Choroid plexus epithelial cell (primary cell): ENCODE measurements at places on chromosomes 16 and 17.

- DNase-seq: no peak
Measured at GRCh38 chr17:289409-289808, 63.2 kb downstream of the RPH3AL start.

DNA sequence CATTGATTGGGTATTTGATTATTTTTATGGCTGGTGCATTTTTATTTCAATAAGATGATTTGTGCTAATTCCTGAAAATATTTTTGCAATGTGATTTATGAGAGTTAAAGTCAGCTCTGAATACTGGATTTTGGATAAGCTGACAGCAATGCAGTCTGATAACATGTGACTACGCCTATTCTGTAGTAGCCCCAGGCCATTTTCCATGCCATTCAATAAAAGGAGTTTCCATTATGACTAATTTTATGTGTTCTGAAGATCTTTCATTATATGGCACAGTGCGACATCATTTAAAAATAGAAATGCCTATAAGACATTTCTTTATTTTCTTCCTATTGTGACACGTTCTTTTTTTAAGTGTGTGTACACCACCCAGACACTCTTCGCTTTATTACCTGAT is 46.3 kb downstream of the KCNJ2 start:
- DNase-seq: no peak

DNA sequence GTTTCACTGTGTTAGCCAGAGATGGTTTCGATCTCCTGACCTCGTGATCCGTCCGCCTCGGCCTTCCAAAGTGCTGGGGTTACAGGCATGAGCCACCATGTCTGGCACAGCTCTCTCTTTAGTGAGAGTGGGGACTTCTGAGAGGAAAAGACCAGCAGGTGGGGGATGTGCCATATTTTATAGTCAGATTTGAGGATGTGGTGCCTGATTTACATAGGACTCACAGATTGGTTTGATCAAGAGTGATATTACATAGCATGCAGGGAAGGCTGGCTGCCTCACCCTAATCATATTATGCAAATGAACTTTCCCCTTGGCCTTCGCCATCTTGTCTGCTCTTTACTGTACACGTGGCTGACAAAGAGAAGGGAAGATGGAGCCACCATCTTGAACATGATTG is 28.1 kb upstream of the MAPK3 start:
- DNase-seq: no peak

GRCh38 chr17:59423137-59423724 is 91.8 kb downstream of the YPEL2 start:
- peak; percentile 78 for DNase-seq

- peak; percentile 1 for DNase-seq
Measured at GRCh38 chr16:65142276-65142675, 20.4 kb upstream of the CDH11 start.

DNA sequence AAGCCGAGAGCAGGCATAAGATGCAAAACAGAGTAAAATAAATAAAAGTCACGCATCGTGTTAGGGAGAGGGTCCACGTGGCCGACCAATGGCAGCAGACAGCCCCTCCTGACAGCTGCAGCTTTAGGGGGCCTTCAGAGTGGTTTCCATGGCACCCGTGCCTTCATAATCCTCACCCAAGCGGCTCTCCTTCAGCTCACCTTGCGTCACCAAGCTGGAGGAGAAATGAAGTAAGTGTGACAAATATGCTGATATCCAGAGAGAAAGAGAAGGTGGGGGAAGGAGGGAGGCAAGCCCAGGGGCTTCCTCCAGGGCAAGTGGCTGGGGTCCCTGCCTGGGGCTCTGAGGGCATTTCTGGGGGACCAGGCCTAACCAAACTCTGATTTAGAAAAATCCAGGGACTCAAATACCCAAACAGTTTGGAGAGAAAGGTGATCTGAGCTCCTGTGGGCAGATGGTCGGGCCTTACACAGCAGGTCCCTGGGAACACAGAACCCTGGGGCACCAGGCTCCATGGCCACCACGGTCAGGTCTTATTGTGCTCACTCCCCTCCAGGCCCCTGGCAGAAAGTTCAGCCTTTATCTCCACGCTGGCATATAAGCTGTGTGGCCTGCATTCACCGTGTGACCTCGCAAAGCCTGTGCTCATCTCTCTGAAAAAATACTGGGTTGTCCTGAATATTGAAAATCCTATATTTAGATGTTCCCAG is 80.7 kb upstream of the TNRC6C start:
- DNase-seq: no peak

- DNase-seq: no peak
Measured at GRCh38 chr17:1228781-1229348, 41.4 kb upstream of the BHLHA9 start.

DNA sequence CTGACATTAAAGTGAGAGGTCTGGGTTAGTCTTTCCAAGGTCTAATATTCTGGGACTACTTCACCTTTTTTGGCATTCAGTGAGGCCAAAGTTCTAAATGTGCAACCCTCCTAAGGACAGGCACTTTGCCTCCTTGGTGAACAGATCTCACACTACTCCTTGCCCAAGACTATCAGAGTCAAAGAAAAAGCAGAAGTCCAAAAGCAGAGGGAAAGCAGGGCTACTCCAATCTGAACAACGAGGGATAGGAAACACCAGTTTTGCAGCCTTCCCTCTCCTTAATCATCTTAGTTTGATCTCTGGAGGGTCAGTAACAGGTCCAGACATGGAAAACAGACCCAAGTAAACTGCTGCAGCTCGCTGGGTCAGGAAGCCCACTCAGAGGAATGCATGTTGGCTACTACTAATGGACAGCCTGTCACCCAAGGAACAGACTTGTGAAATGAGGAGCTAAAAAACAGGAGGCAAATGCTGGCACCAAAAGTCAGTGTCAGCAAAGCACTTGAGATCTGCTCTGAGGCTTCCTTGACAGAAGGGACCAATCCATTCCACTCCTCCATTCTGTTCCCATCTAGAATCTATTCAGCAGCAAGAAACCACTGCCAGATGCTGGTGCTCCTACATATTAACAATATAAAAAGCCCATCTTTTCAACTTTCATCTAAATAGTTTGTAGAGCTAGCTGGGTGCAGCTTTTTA is 29.9 kb downstream of the DCUN1D3 start:
- DNase-seq: no peak

GRCh38 chr16:83674931-83675535 is 132.7 kb upstream of the HSBP1 start:
- DNase-seq: peak; percentile 8

- no peak for DNase-seq
Measured at GRCh38 chr16:1575578-1575977, 36.3 kb downstream of the IFT140 start.

GRCh38 chr17:7589891-7590691 is at the start of gene SOX15:
Gene SOX15 (minus strand): TSS chr17:7590094. CDS start chr17:7589676, 418 bp downstream.
- DNase-seq: no peak

DNA sequence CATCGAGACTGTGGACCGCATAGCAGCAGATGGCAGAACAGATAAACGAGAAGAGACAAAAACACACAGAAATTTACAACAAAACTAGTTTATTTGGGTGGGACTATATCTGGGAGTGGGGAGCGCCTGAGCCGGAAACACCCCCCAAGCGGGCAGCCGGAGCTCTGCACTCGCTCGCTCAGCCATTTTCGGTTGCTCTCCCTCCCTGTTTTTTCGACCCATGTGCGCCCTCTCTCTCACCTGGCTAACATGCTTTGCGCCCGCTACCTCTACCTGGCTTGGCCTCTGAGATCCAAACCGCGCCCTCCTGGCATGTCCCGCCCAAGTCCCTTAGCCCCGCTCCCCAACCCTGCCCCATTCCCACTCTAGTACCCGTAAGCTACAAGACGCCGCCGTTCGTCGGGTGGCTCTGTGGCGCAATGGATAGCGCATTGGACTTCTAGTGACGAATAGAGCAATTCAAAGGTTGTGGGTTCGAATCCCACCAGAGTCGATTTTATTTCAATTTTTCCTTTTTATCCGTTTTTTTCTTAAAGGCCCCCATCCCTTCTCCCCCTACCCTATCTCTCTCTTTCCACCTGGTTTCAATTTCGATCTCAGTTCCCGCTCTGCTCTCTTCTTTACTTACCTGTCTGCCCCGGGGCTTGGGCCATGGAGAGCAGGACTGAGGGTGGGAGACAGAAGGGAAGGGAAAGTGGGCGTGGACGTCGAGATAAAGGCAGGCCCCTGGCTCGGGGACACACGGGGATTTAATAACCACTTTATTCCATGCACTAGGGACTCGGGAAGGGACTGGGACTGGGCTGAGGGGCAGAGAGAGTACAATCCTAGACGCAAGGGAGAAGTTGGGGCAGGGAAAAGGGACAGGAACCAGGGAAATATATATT is 2.4 kb upstream of the ALOXE3 start:
- DNase-seq: peak; percentile 72

DNA sequence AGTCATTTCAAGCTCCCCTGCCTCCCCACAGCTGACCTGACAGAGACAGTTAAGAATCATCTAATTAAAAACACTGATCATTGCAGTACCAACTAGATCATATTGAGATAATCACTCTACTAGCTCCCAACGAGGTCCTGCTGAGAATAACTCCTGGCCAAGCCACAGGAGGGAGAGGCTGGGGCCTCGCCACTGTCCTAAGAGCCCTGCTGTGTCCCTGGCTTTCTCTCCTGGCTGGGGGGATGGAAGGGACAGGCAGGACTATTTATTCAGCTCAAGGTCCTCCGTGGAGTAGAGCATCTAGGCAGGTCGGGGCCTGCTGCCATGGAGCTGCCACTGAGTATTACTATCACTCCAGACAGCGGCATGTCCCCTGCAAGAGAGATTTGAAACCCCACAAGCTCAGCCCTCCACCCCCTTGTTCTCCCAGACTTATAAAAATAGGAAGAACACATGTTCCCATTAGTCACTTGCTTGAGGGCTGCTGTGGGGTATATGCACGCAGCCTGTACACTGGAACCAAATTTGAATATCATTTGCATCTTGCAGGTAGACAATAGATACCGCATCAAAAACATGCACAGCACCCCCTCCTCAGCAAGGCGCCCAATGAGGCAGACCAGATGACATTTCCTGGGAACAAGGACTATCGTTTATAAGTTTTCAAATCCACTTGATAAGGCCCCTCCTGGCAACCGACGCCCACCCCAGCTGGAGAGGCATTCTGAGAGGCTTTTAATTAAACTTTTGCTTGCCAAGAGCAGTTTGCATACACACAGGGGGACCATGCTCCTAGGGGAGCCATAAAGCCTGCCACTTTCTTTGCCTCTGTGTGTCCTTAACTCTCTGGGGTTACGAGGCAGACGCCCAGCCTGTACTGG is 385.2 kb upstream of the ZFHX3 start:
- DNase-seq: no peak

- no peak for DNase-seq
Measured at GRCh38 chr17:65058593-65058992, 2.1 kb upstream of the GNA13 start.

DNA sequence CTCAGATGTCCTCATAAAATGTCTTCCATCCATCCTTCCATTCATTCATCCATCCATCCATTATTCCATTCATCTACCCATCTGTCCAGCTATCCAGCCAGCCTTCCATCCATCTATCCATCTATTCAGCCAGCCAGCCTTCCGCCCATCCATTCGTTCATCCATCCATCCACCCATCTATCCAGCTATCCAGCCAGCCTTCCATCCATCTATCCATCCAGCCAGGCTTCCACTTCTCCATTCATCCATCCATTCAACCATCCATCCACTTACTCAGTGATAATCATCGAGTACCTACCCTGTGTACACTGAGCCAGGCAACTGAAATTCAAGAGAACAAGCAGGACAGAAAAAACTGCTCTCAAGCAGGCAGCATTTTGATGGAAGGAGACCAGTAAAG is 4.6 kb upstream of the CCDC182 start:
- DNase-seq: no peak

GRCh38 chr17:75514919-75515495 is 330 bp downstream of the CASKIN2 start:
- no peak for DNase-seq

- DNase-seq: peak; percentile 80
Measured at GRCh38 chr16:84198401-84198800, 7.4 kb downstream of the ADAD2 start.

GRCh38 chr16:84047206-84047605 is 4.6 kb upstream of the SLC38A8 start:
- DNase-seq: no peak

DNA sequence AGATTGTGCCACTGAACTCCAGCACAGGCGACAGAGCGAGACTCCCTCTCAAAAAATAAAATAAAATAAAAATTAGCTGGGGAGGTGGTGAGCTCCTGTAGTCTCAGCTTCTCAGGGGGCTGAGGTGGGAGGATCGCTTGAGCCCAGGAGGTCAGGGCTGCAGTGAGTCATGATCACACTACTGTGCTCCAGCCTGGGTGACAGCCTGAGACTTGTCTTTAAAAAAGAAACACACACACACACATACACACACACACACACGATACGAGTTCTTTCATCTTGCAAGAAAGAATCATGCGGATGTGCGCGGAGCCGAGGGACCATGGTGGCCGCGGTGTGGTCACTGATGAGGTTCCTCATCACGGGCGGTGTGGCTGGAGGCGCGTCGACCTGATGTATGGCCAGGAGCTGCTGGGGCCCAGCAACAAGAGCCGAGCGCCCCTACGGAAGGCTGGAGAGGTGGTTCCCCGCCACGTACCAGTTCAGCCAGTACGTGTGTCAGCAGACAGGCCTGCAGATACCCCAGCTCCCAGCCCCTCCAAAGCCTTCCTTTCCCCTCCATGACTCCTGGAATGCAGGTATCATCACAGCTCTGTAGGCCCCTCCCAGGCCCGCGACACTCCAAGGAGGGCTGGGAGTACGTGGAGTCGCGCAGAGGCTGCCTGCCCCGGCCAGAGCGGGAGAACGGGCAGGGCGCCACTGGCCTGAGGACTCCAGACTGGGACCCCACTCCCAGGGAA is 20.7 kb downstream of the NXN start:
- peak; percentile 25 for DNase-seq

- no peak for DNase-seq
Measured at GRCh38 chr16:48680881-48681280, 70.9 kb upstream of the N4BP1 start.

GRCh38 chr16:27740496-27741201 is 190.7 kb downstream of the KATNIP start:
- peak; percentile 23 for DNase-seq

DNA sequence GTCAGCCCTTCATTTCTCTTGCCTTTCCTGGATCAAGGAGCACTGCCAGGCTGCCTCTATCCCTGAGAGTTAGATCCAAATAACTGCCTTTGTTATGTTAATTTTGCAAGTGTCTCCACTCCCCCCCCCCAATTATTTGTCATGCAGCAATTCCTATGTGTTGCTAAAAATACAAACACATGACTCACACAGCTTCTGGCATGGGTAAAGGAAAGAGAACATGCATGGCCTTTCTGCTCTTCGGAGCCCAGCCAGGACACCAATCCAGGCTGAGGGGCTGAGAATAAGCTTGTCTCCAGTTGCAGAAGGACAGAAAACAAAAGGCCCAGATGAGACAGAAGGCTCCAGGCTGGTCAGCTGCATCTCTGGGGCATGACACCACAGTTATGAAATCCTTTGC is 148.0 kb upstream of the TNRC6C start:
- DNase-seq: peak; percentile 48

DNA sequence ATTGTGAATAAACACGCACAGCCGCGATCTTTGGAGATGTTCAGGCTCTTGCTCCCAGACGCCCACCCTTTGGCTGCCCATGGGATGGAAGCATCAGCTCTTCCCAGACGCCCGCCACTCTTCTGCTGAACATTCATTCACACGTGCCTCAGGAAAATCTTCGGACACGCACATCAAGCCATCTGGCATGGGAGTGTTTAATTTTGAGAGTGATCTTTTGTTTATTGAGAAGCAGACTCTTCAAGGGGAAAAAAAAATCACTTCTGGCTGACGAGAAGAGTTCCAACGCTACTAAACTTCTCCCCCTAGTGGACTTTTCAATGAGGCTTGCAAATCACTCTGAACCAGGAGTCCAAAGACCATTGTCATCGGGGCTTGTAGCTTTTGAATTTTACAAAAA is 62.0 kb upstream of the NUDT7 start:
- DNase-seq: peak; percentile 85

GRCh38 chr17:74842599-74843351 is 16.9 kb downstream of the GRIN2C start:
- DNase-seq: peak; percentile 66
